ENCODE measurements at places on chromosomes 1 and 21.

DNA sequence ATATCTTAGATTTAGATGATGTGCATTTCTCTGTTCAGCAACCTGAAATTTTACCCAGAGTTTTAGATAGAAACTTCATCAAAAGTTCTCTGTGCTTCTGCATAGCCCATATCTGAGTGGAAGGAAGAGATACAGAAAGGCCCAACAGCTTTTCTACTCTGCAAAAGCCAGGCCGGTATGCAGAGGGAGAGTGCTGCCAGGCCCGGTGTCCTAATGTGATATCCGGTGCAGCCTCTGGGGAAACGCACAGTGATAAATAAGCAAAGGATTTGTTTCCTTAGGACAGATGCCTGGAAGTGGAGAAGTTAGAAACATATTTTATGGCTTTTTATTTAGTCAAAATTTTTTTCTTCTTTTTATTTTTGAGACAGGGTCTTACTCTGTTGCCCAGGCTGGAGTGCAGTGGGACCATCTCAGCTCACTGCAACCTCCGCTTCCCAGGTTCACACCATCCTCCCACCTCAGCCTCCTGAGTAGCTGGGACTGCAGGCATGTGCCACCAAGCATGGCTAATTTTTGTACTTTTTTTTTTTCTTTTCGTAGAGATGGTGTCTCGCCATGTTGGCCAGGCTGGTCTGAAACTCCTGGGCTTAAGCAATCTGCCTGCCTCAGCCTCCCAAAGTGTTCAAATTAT lies 145.8 kb downstream of the PATJ start:
- no peak for DNase-seq

DNA sequence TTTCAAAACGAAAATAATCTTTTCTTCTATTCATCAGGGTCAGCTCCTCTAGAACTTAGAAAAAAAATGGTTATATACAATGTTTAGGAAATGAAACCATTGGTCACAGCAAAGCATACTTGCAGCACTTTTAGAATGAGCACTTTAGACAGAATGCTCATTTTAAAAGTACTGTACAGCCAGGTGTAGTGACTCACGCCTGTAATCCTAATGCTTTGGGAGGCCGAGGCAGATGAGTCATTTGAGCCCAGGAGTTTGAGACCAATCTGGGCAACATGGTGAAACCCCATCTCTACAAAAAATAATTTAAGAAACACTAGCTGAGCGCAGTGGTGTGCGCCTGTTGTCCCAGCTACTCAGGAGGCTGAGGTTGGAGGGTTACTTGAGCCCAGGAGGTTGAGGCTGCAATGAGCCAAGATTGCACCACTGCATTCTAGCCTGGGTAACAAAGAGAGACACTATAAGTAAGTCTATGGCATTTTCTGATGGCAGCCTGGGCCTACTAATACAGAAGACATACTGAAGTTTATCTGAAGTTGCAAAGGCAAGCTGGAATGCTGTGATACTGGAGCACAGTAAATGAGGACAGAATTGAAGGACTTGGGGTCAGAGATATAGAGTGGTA lies 48.9 kb upstream of the ZNF326 start:
- DNase-seq, result no peak

- DNase-seq, result no peak
Measured at GRCh38 chr1:165434281-165434680, 10.6 kb downstream of the RXRG start.

- DNase-seq, result no peak
Measured at GRCh38 chr1:179366093-179366800, 476 bp downstream of the AXDND1 start.

- DNase-seq, result no peak
Measured at GRCh38 chr1:44603718-44604117, 70.6 kb downstream of the TMEM53 start.

GRCh38 chr1:53637511-53638359 lies 101.2 kb downstream of the GLIS1 start:
- DNase-seq, result no peak

All from activated naive CD8-positive, alpha-beta T cell treated with anti-CD3 and anti-CD28 coated beads for 36 hours (primary cell).